ENCODE measurements at places on chromosomes 3 and 15. TPM values are rescaled to one million over a fixed set of nuclear protein-coding genes. Genes with fewer than 3 reads are reported as not detected.

DNA sequence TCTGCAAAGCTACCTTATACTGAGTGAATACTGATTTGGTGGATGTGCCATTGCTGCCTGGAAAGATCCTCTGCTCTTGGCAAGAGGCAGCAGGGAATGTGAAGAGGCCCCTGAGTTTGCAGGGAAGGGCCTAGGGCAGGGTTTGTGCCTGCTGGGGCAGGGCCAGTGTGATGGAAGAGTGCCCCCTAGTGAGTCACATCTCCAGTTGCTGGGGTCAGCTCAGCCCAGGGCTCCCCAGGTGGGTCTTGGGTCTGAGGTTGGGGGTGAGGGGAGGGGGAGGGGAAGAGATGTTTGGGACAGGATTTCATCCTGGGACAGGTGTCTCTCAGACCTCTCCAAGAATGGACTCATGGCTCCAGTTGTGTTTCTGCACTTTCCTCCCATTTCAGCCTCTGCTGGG, 4.1 kb upstream of the AMOTL2 start:
- DNase-seq, result no peak

GRCh38 chr3:170201527-170201926, 20.0 kb upstream of the PHC3 start:
- no peak for DNase-seq

DNA sequence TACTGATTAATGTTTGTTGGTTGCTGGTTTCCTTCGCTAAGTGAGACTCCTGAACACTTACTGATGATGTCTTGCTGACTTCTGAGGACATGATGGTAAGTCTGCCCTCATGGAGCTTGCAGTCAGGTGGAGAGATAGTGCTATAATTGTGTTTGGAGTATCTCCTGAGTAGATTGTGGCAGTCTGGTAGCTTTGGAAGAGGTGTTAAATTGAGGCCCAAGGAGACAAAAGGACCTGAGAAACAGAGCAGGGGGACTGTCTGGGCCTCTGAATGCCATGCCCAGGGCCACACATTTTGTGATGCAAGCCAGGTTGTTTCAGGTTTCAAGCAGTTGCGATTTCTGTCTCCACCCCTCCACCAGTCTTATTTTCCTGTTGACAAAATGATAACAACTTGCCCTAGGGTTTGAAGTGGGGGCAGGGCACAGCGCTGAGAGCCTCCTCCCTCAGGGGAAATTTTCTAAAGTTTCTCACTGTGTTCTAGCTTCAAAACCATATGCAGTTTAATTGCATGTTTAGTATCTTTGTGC, 16.7 kb downstream of the SMAD3 start:
- no peak for DNase-seq

GRCh38 chr3:115357456-115357855, 210.4 kb upstream of the ZBTB20 start:
- DNase-seq, result no peak

DNA sequence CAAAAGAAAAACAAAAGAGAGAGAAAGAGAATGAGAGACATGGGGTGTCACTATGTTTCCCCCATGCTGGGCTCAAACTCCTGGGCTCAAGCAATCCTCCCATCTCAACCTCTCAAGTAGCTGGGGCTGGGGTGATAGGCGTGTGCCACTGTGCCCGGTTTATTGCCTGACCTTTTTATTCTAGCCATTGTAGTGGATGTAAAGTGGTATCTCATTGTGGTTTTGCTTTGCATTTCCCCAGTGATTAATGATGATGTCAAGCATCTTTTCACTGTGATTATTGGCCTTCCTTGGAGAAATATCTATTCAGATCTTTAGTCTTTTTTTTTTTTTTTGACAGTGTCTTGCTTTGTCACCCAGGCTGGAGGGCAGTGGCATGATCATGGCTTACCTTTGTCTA, 37.7 kb upstream of the GK5 start:
- DNase-seq, result peak; percentile 29

- no peak for DNase-seq
Observed at GRCh38 chr3:30400926-30401325, 205.5 kb upstream of the TGFBR2 start.

DNA sequence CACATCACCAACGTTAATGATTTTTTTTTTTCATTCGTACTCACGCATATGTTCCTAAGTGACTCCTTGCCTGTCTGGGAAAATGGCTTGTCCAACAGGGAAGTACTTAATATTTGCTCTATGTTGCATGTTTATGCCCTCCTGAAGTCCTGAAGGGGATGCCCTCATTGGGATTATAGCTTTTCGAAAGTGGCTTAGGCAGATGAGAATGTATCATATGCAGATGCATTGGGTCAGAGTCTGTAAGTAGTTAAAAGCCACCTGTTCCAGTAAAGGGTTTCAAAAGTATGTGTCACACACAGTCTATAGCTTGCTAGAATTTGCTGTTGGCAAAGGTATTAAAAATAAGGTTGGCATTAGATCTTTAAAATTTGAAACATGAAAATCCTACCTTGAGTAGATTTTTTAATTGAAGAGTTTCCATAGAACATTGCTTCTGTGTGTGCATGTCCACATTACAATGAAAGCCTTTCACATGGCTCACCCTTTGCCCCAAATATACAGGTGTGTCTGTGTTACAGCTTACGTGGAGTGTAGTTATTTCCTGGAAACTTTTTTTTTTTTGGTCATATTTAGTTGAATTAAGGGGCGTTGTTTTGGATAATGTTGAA, 2.1 kb downstream of the ABHD17C start:
- DNase-seq, result no peak

GRCh38 chr3:8312685-8313084, 188.9 kb upstream of the LMCD1 start:
- no peak for DNase-seq

GRCh38 chr15:88859550-88859949, 35.8 kb downstream of the HAPLN3 start:
- no peak for DNase-seq

GRCh38 chr15:43868406-43868805, 41.6 kb downstream of the WDR76 start:
- no peak for DNase-seq

DNA sequence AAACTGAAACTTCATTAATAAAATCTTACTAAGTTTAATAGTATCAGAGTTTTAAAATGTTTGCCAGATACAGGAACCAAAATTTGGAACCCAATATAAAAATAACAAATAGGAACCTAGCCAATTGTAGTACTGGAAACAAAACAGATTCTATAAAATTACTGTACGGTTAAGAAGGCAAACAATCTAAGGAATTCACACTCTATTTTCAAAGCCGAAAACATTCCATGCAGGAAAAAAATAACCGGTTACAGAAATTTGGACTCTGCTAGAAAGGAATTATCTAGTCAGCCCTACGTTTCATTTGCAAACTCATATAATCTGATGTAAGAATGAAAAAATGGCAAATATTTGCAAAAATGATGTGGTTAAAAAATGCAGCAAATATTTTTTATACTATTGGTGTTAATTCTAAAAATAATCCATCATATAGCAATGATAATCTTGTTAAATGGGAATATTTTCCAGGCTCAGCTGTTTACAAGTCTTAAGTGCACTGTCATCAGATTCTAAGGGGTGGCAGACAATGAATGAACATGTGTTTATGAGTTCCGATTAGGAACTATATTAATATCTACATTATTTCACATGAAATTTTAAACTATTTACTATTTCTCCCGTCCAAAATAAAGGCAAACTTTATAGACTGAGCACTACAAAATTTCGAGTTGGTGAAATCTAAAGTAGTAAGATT, 58.1 kb downstream of the DCBLD2 start:
- DNase-seq, result no peak

GRCh38 chr3:21954709-21955108, 203.7 kb upstream of the ZNF385D start:
- DNase-seq, result peak; percentile 17

- DNase-seq, result no peak
Observed at GRCh38 chr15:50210462-50211157, 28.6 kb downstream of the SLC27A2 start.

DNA sequence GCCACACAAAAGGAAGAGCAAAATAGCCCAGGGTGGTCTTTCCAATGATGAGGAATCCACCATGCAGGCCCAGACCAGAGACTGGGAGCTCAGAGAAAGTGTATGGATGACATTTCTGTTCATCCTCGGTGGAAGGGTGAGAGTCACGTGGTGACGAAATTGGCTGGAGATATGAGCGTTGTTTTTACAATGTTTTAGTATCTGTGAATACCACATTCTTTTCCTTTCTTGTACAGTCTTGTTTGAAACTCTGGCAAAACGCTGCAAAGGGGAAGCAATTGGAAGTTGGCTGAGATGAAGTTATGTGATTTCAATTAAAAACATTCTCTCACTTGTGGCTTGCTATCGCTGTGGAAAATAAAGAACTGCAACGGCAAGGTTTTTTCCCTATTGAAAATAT, 137.5 kb downstream of the MAGI1 start:
- no peak for DNase-seq

DNA sequence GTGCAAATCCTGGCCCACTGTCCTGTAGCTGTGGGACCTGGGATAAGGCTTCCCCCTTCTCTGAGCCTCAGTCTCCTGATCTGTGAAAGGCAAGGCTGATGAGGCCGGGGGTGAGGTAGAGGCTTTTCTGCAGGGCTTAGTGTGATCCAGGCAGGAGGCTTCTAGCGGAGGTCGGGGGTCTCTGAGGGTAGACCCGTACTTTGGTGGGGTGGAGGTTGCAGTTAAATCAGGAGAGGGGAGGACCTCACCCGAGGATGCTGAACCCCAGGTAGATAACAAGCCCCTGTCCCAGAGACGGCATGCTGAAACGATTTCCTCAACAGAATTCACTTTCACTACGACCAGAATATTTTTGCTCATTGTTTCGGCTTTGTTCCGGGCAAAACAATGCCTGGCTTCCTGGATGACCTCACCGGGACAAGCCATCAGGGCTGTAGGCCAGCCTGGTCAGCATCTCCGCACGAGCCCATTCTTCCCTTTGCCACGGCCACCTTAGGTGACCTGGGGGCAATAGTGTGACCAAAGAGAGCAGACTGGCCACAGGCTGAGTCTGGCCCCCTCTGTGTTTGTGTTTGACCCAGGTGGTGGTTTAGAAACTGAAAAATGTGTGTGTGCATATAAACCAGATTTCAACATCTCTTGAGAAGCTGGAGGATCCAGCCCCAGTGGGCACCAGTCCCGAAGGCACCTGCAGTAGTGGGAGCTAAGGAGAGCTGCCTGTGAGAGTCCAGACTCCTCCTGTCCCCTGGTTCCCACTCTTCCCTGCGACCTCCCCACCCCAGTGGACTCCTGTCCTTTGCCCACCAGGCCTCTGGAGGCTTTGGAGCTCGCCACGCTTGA, 33.0 kb downstream of the SLC6A6 start:
- DNase-seq, result peak; percentile 50

- no peak for DNase-seq
Observed at GRCh38 chr3:56979791-56980190, 80.7 kb upstream of the SPATA12 start.

- DNase-seq, result no peak
Observed at GRCh38 chr3:119258915-119259314, 18.2 kb upstream of the B4GALT4 start.

DNA sequence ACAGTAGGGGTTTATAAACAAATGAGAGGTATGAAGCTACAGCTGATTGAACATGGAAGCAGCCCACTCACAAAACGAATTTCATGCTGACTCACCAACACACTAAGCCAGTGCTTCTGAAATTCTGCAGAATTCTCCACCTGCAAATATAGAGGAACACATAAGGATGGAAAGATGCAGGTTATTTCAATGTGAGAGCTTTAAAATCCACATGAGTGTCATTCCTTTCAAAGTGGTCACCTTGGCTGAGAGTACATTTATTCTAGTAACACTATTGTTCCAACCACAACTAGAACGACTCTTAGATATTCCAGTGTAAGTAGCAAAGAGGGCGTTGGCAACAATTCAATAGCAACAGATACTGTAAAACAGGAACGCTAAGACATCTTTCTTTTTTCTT, 189.9 kb upstream of the TSC22D2 start:
- no peak for DNase-seq

GRCh38 chr3:113730550-113730949, 15.5 kb downstream of the NAA50 start:
- no peak for DNase-seq

DNA sequence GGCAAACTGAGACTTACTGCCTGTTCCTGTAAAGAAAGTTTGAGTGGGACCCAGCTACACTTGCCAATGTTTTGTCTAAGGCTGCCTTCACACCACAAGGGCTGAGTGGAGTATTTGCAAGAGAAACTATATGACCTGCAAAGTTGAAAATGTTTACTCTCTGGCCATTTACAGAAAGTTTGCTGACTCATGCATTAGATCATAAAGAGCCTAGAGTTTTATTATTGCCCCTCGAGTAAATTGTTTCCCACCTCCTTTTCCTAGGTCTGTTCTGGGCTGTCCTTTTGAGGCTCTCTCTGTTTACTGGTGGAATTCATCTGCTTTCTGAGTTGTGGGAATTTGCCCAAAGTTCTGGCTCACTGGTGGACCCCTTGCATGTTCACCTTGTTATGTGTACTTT, 6.7 kb upstream of the PROK2 start:
- DNase-seq, result no peak

DNA sequence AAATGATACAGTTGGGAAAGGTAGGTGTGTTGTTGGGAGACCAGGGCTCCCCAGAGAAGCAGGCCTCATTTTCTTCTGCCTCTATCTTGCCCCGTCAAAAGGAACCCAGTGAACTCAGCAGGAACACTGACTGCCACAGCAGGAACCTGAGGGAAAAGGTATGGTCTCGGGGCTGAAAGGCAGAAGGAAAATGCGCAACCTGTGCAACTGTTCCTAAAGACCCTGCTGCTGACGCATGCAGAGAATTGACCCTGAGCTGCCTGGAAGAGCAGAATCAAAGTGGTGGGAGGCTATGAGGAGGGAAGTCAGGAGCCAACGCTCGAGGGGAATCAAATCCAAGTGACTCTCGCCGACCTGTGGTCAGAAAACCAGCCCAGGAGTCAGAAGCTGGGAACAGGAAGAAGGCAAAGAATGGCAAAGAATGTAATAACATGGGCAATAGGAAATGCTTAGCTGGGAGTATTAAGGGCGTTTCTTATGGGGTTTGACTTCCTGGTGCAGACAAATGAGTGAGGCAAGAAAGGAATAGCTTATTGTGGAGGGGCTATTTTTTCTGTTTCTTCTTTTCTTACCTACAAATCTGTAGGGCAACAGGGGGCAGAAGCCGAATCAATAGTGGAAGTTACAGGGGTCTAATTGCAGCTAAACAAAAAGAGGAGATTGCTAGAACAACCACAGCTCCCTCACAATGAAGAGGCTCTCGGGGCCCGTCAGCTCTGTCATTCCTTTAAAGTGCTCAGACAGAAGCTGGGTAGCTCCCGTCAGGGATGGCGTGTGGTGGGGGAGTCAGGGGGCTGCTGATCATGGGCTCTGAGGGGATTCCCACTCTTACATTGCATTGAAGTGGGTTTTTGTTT, 65.4 kb upstream of the DLG1 start:
- DNase-seq, result no peak

GABRR3 gene
- total RNA-seq, result not detected

SLC28A1 gene
- total RNA-seq, result not detected

BTLA gene
- total RNA-seq, result not detected

CEP19 gene
- 9.7 TPM for total RNA-seq

DYNC1LI1 gene
- 77.6 TPM for total RNA-seq

GLDN gene
- 0.57 TPM for total RNA-seq

TM4SF1 gene
- total RNA-seq, result 154 TPM

STRA6 gene
- 3.0 TPM for total RNA-seq

CD86 gene
- total RNA-seq, result not detected

VWA5B2 gene
- total RNA-seq, result 0.72 TPM

APEH gene
- total RNA-seq, result 120 TPM

SIDT1 gene
- total RNA-seq, result 0.02 TPM

DNAH12 gene
- not detected for total RNA-seq
